T-helper 2 cell treated with Interferon-gamma antibody and Interleukin-4, amounts not matched to agents 5 μg/mL and 100 μg/mL, for 36 hours (primary cell): ENCODE measurements at places on chromosomes 3 and 15.

DNA sequence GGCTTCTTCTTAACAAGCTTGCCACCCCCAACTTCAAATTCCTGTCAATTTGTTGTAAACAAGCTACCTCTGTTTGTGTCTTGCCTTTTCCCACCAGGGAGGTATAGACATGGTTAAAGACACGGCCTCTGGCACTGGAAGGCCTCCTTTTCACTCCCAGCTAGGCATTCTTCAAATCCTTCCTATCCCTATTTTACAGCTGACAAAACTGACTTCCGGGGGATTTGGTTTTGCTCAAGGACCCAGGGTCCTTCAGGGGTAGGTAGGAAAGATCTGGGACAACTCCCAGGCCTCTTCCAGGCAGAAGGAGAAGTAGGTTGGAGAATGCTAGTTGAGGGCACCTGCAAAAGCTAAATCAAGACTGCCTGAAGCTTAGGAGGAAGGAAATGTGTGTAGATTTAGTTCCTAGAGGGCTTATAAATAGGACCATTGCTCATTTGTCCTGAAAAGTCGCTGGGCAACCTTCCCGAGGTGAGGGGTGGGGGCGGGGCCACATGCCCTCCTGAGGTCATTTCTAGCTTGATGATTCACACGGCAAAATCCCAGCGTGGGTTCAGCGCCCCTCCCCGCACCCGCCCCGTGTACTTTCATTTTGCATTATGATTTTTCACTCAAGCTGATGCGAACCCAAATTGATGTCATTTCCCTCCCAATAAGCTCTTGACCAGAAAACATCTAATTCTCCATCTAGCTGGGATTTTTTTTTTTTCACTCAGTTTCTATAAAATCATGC lies 365.5 kb downstream of the SHQ1 start:
- DNase-seq: peak; percentile 78

DNA sequence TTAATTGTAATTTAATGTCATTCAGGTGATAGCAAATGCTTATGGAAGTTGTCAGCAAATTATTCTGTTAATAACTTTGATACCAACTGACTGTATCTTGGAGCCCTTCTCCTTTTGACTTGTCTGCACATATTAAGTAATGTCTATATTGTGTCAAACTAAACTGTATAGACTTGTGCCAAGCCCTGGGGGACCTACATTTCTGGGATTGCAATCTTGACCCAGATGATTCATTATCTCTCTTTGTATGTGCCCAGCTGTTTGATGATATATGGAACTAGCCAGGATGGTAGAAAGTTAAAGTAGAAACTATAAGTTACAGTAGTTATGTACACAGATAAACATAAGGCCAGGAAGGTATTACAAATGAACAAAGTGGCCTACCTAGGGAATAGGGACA lies 402.8 kb upstream of the RARB start:
- no peak for DNase-seq

DNA sequence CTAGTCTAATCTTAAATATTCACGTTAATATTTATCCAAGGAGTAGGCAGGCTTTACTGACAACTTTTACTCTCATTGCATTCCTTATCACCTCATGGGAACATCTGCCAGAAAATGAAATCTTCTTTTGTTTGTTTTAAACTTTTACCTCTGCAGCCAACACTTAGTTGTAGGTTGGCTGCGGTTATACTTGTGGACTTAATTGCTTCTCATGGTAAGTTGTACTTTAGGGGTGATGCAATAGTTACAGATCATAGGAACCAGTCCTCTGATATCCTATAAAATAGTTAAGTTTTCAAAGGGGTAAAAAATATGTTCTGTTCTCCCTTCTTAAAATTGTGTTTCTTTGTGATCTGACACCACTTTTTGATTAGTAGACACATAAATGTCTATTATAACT lies 321.9 kb downstream of the ZPLD1 start:
- no peak for DNase-seq

- DNase-seq: no peak
Measured at GRCh38 chr15:26970712-26971210, at the start of gene GABRG3. TSS of gene GABRG3 (plus strand) at chr15:26971181.

DNA sequence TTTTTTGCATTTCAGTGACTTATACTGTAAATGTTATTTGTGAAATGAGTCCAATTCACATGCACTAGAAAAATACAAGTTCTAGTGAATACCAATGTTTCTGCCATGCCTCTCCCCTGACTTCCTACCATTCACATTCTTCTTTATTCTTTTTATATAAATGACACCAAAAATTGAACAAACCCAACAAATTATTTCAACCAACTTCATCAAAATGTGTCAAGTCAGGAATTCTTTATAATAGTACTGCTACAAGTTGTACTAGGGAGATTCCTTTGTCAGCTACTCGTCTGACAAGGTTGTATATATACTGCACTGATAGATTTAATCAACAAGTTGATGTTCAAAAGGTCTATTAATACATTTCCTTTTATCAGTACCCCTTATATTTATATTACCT lies 3.0 kb downstream of the TBL1XR1 start:
- no peak for DNase-seq

DNA sequence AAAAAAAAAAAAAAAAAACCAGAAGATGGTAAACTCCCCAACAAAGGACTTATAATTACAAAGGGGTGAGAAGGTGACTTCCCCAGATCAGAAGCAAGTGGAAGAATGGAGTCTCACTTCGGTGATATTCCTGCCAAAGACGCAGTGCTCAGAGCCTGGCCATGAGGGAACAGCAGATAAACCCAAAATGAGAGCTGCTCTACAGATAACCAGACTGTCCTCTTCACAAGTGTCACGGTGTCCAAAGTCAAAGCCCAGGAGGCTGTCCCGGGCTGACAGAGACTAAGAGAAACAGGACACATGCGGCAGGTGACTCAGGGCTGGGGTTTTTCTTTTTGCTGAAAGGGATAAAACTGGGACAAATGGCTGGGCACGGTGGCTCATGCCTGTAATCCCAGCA lies 48.8 kb downstream of the HMCES start:
- DNase-seq: no peak

DNA sequence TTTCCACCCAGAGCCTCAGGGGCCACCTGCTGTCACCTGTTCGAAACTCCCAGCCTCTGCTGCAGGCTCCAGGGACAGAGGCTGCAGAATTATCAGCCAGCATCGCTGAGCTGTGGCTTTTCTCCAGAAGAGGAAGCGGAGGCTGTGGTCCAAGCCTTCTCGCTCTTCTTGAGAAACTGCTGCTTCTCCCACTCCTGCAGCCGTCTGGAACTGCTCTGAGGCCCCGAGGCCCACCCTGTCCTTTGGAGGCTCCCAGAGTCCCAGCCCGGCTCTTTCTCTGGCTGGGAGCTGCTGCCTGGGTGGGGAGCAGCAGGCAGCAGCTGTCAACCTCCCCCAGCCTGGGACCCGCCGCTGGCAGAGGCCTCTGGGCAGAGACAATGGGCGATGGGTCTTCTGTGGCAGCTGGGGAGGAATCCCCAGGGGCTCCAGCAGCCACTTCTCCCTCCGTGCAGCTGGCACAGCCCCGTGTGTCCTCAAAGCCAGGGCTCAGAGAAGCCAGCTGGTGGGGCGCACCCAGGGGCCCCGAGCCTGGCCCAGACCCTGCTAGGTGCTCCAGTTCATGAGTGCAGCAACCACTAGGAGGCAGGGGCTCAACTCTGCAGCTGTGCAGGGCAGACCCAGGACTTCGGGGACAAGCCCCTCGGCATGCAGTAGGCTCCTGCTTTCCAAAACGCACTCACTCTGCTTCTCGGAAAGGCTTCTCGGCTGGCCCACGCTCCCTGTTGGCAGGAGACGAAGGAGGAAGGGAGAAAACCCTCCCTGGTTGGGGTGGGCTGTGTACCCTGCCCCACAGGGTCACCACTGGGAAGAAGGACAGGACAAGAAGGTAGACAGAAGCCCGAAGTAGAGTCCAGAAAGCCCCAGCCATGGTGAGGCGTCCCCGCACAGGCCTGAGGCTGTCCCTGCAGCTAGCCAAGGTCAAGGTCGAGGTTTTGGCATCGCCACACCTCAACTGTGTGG lies 49.9 kb upstream of the FURIN start:
- DNase-seq: peak; percentile 70

DNA sequence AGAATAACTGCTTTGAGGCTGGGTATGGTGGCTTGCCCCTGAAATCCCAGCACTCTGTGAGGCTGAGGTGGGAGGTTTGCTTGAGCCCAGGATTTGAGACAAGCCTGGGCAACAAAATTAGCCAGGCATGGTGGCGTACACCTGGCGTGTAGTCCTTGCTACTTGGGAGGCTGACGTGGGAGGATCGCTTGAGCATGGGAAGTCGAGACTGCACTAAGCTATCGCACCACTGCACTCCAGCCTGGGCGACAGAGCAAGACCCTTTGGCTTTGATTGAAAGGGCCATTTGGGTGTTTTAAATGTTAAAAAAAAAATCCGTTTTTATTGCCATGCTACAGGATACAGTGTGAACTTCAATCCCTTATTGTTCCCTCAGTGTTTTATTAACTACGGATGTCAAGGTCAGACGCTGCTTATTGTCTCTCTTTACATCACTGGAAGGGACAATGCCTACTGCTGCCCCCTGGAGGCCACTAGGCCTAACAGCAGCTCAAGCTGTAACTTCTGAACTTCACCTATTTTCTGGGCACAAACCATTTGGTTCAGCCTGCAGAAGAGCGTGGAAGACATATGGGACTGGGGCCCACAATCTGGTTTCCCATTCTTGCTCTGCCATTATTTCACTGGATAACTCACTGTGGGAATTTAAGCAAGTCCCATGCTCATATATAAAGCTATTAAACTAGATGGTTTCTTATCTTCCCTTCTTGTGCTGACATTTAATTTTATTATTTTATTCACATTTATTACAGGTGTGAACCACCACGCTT lies 15.3 kb upstream of the IREB2 start:
- DNase-seq: peak; percentile 51

DNA sequence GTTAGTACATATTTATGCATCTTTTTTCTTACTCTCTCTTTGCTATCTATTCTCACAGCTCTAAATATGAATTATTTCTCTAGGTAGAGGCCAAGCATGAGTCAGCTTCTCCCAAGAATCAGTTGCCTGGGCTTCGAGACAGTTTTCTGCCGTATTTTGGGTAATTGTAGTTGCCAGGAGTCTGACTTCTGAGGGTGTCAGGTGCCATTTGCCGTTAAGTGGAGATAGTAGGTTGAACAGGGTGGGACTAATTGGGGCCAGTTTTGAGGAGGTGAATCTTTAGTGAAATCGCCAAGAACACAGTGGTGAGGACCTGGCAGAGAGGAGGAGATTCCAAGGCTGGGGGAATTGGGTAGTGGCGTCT lies 7.8 kb upstream of the NRROS start:
- DNase-seq: no peak

- no peak for DNase-seq
Measured at GRCh38 chr15:27694506-27695087, 404.5 kb downstream of the OCA2 start.

DNA sequence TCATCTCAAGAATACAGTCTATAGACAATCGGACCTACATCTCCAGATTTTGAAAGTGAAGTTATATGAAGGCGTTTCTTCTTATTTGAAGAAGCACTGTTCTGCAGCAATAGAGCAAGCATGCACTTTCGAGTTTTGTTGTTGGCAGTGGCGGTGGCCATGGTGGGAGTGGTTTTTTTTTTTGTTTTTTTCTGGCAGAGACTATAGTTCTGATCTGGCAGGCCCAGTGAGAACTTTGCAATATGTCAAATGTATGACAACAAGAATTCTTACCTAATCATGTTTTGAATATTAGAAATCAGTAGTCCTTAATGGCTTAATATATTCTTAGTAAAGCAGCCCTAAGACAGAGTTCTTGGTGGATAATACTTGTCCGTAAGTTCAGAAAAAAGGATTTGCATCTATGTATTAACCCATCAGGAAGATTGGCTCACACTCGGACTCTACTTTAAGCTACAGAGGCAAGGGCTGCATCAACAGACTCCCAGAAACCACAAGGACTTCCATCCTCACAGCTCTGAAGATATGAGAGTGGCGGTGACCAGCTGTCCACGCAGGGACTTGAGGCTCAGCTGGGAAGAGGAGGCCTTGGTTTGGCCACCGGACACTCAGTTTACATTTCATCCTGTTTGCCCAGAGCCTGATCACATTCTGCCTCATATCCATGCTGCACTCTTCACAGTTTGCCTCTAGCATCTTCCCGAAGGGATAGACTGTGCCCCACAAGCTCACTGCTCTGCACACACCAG lies 124.1 kb upstream of the THBS1 start:
- no peak for DNase-seq

- DNase-seq: no peak
Measured at GRCh38 chr3:126551121-126551838, 7.5 kb downstream of the C3orf22 start.

DNA sequence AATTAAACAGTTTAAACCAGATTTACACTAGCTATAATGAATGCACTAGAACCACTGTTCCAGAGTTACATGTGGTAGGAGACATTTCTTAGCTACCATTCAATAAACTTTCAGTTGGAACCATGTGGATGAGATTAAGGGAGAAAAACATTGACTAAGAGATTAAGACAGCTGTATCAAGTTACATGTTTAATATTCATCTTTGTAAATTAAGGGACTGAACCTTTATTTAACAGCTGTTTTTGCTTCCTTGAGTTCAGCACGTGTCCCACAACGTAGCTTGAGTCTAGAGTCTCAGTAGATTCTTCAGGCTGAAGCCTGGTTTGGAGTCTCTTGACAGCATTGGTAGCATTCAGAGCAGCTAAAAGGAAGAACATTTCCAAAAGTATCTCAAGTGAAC lies 27.2 kb upstream of the CFAP44 start:
- DNase-seq: no peak

- DNase-seq: no peak
Measured at GRCh38 chr3:47243419-47244147, 39.0 kb downstream of the KIF9 start.

DNA sequence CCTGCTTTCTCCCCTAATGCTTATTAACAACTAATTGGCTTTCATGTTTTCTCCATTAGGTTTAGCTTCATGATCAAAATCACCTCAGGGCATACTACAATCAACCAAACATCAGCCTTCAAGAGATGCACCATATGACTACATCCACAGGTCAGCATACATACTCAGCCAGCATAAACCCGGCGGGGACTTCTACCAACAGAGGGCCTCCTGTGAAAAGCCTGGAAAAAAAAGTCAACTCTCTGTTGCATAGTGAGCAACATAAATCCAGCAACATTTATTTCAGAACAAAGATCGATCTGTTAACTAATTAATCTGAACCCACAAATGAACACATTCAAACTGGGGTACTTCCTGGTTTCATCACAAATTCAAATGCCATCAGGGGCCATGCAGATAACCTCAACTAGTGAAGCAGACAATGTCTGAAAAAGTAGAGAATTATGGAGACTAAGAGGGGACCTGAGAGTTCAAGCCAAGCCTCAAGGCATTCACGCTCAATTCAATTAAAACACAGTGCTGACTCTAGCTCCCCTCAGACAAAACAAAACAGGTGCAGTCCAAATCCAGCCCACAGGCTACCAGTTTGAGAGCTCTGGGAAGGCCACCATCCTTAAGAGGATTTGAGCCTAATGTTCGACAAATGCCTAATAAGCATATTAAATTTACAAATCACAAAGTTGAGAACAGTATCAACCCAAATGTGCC lies 124.5 kb downstream of the MAGI1 start:
- no peak for DNase-seq

- no peak for DNase-seq
Measured at GRCh38 chr3:111862974-111863373, 3.9 kb downstream of the PHLDB2 start.

GRCh38 chr15:95394186-95395067 lies 936.1 kb upstream of the NR2F2 start:
- no peak for DNase-seq
